ENCODE measurements at places on chromosomes 1 and 21.

DNA sequence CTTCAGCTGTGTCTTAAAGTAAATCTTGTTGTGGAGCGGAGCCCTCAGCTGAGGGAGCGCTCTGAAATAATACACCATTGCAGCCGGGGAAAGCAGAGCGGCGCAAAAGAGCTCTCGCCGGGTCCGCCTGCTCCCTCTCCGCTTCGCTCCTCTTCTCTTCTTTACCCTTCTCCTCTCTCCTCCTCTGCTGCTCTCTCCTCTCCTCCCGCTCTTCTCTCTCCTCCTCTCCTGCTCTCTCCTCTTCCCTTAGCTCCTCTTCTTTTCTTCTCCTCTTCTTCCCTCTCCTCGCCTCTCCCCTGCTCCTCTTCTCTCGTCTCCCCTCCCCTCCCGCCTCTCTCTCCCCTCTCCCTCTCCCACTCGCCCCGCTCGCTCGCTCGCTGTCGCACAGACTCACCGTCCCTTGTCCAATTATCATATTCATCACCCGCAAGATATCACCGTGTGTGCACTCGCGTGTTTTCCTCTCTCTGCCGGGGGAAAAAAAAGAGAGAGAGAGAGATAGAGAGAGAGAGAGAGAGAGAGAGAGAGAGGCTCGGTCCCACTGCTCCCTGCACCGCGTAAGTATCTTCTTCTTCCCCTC is at the start of gene PROX1:
PROX1 (plus strand) TSS at position 47 of the 580 bp plus-strand sequence. CDS start 8,563 bp downstream, outside the sequence.
- DNase-seq: peak; percentile 61

- no peak for DNase-seq
These were observed 6.2 kb downstream of the NPHP4 start for GRCh38 chr1:5986018-5986417.

- no peak for DNase-seq
These were observed 24.9 kb upstream of the ETS2 start for GRCh38 chr21:38780879-38781278.

GRCh38 chr1:168469690-168470089 is 74.1 kb downstream of the XCL2 start:
- no peak for DNase-seq

DNA sequence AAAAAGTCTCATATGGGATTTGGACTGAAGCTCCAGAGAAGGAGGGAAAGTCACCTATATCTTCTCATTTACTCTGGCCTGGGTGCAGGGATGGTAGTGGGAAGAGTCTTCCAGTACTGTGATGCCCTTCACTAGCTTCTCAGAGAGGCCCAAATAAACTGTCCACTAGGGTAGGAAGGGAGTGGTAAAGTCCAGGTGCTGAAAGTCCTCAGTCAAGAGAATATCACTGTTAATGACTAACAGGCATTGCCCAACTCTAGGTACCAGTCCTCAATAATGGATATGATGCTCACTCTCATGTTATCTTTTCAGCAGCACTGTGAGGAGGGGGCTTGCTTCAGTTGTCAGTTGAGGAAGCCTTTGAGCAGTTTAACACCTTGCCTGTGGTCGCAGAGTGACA is 64.0 kb downstream of the LHX8 start:
- no peak for DNase-seq

GRCh38 chr1:217660353-217661062 is 29.4 kb downstream of the SPATA17 start:
- DNase-seq: no peak

DNA sequence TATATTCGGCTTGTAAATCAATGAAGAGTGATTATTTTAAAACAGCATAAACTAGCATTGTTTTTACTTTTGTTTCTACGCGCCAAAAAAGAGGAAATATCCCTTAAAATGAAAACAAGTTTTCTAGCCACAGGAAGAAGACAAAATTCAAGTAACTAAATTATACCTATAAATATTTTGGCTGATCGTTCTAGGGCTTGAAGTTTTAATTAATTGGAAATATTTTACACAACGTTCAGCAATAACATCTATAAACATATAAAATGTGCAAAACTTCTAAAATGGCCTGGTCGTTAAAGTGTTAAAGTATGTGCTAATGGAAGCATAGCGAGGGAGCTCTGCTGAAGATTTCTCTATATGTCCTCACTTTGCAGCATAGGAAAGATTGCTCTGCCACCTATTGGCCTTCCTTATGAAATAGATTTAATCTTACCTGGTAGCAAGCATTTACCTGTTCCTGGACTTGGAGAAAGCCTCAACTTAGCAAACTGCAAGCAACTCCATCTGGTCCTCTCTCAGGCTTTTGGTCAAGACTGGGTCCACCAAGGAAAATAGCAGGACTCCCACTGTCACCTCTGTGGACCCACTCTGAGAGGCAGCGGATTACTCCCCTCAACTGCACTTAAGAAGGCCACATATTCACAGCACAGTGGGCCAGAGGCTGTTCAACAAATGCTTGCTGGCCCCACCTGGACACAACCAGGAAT is 351.3 kb upstream of the RUNX1 start:
- no peak for DNase-seq

DNA sequence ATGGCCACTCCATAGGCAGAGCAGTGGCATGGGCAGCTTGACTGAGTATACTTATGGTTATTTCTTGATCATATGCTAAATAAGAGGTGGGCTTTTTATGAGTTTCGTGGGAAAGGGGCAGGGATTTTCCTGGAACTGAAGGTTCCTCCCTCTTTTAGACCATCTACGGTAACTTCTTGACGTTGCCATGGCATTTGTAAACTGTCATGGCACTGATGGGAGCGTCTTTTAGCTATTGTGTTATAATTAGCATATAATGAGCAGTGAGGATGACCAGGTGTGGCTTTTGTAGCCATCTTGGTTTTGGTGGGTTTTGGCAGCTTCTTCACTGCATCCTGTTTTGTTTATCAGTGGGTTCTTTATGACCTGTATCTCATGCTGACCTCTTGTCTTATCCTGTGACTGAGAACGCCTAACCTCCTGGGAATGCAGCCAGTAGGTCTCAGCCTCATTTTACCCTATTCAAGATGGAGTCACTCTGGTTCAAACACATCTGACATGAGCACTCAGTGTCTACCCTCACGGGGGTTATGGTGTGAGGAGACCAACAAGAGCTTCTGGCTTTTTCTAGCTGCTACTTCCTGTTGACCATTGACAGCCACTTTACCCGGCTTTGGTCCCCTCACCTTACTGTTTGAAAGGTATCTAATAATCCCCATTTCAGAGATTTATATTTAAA is 71.7 kb downstream of the GALNT2 start:
- no peak for DNase-seq

DNA sequence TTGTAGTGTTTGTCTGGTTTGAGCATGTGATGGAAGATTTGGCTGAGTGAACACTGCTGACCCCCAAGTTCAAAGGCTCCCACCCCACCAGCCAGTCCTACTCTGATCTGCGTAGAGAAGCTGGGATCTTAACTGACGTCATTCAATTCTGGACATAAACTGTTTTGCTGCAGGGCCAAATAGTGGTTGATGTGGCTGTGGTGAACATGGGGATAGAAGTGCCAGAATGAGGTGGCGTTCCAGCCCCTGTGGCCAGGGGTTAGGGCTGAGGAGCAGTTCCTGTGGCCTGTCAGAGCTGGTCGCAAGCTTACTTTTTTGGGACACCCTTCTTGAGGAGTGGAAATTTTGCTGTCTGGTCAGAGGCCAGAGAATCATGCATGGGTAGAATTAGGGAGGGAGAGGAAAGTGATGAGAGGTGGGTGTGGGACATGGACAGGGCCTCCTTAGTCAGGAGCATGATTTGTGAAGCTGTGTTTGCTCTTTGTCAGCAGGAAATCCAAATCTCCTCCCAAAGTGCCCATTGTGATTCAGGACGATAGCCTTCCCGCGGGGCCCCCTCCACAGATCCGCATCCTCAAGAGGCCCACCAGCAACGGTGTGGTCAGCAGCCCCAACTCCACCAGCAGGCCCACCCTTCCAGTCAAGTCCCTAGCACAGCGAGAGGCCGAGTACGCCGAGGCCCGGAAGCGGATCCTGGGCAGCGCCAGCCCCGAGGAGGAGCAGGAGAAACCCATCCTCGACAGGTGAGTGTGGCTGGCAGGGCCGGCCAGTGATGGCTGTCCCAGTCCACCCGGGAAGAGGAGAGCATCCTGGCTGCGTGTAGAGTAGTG is 25.9 kb downstream of the SZRD1 start:
- no peak for DNase-seq

DNA sequence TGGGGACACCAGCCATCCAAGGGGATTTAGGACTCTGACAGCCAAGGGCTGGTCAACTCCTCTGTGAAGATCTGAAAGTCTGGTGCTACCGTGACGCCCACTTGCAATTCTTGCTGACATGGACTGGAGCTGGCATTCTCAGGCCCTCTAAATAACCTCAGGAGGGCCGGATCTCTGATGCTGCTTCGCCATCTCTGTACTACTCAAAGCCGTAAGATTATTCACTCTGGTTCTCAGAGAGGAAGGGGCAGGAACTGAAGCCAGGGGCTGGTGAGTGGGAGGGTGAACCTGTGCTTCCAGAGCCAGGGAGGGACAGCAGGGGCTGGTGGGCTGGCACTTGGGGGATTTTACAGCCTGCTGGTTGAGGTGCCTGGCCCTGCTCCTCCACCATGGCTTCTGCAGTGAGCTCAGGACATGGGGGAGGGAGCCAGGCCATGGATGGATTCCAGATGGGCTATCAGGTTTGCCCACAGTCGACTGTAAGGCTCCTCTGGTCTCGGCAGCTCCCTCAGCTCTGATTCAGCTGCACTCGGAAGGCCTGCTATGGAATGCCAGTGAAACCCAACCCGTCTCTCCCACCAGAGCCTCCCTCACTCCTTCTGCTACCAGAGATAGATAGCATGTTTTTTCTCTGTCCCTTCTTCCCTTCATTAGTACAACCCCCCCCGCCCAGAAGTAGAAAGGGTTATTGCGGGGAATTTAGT is 84.5 kb downstream of the PLXNA2 start:
- no peak for DNase-seq

GRCh38 chr1:168178227-168178637 is 530 bp upstream of the TIPRL start:
- no peak for DNase-seq

DNA sequence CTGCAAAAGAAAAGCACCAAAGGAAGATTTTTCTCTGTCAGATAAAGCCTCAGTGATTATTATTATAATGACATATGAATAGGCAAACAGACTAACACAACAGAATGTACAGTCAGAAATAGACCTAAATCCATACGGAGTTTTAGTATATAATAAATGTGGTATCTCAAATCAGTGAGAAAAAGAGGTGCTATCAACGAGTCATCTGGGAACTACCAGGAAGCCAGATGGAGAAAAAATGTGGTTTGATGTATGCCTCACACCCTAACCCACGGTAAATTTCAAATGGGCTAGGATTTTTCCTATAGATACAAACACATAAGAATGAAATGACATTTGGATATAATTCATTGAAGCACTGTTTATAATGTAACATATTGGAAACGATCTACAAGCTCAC is 110.3 kb downstream of the ODF2L start:
- no peak for DNase-seq

GRCh38 chr21:16239659-16240265 is 510.0 kb downstream of the USP25 start:
- DNase-seq: no peak

DNA sequence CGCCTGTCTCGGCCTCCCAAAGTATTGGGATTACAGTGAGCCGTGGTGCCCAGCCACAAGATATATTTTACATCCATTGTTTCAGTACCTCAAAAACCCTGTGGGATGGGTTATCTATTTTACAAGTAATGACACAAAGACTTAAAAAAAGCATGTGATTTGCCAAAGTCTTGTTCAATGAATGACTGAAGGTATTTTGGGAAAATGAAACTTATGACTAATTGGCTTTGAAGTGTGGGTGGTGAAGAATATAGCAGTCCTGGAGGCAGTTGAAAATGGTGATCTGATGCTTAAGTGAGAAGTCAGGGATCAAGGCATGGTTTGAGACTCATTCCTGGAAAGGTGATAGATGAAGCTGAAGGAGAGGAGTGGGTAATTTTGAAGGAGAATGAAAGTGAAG is 3.0 kb downstream of the SWT1 start:
- no peak for DNase-seq

DNA sequence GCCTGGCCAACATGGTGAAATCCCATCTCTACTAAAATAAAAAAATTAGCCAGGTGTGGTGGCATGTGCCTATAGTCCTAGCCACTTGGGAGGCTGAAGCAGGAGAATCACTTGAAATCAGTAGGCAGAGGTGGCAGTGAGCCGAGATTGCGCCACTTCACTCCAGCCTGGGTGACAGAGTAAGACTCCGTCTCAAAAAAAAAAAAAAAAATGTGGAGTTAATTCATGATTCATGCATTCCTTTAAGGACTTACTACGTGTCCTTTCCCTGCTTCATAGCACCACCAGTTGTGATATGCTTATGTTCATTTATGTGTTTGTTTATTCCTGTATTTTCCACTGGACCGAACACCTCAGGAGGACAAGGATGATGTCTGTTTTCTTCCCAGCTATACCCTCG is 12.7 kb upstream of the PRELP start:
- no peak for DNase-seq

- no peak for DNase-seq
These were observed 31.8 kb upstream of the PDC start for GRCh38 chr1:186492531-186493291.

- no peak for DNase-seq
These were observed 55.9 kb downstream of the GON4L start for GRCh38 chr1:155801149-155801548.

DNA sequence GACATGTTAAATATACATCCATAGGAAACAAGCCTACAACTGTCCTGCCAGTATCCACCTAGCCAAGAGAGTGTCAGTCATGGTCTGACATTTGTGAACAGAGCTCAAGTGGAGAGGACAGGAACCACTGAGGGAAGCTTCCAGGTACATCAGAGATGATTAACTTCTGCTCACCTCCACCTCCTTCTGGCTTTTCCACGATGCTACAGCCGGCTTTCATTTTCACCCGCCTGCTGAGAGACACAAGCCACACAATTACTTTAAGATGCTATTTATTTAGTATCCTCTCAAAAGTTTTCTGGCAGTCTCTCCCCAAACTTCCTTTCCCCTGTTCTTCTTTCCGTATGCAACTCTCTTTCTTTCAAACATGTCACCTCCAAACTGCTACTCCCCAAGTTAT is 2.1 kb downstream of the ETV3 start:
- DNase-seq: no peak

DNA sequence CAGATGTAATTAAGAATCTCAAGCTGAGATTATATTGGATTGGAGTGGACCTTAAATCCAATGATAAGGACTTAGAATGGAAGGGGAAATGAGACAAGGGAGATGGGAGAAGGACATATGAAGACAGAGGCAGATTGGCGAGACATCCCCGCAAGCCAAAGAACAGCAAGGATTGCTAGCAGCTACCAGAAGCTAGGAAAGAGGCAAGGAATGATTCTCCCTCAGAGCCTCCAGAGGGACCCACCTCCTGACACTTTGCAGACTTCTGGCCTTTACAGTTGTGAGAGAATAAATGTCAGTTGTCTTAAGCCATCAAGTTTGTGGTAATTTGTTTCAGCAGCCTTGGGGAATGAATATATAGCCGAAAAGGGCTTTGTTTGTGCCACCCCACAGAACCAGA is 20.7 kb downstream of the METTL13 start:
- DNase-seq: no peak

DNA sequence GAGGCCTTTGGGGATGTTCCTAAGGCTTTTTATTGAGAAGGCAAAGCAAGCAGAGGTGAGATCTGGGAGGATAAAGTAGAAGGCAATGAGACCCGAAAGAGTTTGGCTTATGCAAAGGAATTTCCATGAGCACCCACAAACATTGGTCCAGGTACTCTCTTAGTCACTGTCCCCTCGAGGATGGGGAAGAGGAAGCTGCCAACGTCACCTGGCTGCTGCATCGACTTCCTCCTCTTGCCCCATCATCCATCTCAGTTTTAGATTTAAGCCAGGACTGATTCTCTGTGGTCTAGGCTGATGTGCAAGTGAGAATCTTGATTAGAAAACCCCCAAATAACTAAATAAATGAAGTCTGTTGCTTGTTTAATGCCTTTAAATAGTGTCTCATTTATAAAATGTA is 28.7 kb downstream of the RUNX1 start:
- DNase-seq: no peak

All from glomerular endothelial cell (primary cell).